NB4 (cell line): ENCODE measurements at places on chromosomes 3 and 15.

GRCh38 chr3:188122571-188123169 lies 31.3 kb upstream of the LPP start:
- DNase-seq, result no peak

- peak; percentile 71 for DNase-seq
Measured at GRCh38 chr3:45841420-45841756, 531 bp downstream of the LZTFL1 start.

DNA sequence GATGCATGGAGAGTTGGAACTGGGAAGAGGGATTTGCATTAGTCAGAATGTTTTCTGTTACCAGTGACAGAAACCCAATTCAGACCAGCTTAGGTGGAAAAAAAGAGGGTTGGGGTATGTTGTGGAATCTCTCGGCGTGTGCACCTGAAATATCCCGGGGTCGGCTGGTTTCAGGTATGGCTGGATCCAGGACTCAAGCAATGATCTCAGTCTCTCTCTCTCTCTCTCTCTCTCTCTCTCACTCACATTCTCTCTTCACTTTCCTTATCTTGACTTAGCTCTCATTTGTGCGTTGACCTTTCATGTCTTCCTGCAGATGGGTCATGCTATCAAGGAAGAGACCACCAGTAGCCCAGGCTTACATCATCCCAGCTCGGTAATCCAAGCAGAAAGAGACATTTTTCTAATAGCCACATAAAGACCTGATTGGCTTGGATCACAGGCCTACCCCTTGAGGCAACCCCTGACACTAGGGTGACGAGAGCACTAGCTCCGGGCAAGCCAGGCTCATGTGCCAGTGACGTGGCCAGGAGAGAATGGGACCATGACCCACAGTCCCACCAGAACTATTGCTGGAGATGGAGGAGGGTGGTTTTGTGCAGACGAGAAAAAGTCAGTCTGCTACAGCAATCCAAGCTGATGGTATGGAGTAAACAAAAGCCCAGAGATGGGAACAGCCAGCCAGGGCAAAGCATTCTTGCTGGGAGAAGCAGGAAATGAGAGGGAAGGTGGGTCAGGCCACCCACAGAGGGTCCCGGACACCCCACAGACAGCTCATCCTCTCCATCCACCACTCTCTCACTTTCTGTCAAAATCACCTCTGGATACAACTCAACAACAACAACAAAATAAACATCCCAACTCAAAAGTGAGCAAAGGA lies 91.7 kb downstream of the CHSY1 start:
- no peak for DNase-seq

DNA sequence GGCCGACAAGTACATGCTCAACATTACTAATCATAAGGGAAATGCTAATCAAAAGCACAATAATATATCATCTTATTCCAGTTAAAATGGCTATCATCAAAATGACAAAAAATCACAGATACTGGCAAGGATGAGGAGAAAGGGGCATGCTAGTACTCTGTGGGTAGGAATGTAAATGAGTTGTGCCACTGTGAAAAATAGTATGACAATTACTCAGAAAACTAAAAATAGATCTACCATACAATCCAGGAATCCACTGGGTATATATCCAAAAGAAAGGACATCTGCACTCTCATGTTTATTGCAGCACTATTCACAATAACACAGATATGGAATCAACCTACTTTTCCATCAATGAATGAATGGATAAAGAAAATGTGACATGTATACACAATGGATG lies 1256.5 kb downstream of the SI start:
- no peak for DNase-seq

DNA sequence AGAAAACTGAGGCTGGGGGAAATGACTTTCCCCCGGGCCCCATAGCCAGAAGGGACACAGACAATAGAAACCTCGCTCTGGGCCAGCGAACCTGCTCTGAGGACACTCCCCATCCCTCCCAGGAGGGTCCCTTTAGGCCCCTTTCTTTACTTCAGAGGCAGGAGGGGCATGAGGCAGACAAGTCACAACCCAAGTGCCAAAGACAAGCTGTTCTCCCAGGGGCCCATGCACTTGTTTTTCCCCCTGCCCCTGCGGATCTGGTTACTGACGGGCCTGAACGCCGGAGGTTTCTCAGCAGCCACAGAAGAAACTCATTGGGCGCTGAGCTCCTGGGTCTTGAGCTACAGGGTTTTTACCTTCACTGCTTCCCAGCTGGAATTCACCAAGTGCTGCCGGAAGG lies 9.8 kb downstream of the PGPEP1L start:
- no peak for DNase-seq

DNA sequence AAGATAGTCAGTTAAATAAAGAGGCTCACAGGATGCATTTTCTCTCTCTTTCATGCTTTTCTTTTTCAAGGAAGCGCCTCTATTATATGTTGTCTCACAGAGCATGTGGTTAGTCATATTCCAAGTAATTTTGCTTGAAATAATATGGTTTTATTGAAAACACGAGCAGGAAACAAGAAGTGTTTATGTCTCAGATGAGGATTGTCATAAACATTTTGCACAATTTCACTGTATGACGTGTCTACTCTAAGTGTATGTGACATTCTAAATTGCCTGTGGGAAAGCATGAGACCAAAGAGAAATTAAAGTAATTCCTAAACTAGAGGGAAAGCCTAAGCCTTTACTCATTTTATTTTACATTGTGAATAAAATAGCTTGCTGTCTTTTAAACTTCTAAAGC lies 818.6 kb downstream of the EPHA3 start:
- no peak for DNase-seq

DNA sequence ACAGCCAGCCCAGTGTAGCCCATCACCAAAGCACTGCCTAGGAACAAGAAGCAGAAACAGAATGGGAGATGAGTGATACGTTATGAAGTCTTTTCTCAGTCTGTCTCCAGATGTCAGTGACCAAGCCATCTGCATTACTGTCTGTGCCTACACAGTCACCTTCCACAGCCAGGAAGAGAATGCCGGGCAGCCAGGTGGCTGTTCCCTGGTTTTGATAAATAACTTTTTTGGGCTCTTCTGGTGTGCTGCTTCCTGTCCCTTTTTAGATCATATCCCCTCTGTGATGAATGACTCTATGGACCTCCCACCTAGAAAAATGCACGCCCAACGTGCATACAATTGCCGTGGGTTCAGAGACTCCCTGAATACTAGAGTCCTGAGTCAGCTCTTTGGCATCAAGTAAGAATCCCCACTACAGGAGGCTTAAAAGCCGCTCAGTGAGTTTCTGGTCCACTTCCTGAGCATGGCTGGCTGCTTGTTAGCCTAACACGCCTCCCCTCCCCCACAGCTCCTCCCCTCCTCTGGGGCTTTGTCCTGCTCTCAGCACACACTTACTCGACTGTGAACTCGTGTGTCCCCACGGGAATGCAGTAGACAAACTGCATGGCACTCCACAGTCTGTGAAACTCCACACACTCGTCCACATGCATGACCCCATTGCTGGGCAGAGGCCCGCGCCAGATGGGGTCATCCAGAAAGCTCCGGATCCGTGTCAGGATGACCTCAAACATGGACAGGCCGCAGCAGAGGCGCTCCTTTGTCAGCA lies 34.7 kb downstream of the NIPA2 start:
- DNase-seq, result no peak

DNA sequence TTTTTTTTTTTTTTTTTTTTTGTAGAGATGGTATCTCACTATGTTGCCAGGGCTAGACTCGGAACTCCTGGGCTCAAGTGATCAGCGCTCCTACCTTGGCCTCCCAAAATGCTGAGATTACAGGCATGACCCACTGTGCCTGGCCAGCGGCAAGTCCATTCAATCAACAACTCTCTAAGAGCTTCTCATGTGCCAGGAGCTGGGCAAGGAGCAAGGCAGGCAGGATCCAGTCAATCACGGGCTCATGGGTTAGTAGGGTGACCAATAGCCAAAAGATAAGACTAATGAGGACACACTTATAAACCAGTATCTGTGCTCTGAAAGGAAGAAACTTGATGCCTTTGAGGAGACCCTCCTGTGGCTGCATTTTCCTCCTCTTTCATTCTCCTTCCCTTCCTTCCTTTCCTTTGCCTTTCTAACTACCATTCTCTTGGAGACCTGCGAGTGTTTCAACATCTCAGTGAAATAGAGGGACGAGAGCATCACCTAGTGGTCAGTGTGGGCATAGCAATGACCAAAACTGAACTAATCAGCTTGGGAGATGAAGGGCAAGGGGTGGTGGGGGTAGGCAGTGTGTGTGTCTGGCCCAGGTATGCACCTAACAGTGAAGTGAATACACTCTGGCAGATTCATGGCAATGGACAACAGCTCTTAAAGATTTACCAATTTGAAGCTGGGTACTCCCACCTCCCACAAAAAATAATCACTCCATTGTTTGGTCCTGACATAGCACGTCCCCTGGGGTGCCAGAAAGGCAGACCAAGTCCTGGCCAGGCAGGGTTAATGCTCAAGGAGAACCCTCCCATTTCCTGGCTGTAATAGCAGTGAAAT lies 6.3 kb downstream of the RPP25 start:
- peak; percentile 81 for DNase-seq

DNA sequence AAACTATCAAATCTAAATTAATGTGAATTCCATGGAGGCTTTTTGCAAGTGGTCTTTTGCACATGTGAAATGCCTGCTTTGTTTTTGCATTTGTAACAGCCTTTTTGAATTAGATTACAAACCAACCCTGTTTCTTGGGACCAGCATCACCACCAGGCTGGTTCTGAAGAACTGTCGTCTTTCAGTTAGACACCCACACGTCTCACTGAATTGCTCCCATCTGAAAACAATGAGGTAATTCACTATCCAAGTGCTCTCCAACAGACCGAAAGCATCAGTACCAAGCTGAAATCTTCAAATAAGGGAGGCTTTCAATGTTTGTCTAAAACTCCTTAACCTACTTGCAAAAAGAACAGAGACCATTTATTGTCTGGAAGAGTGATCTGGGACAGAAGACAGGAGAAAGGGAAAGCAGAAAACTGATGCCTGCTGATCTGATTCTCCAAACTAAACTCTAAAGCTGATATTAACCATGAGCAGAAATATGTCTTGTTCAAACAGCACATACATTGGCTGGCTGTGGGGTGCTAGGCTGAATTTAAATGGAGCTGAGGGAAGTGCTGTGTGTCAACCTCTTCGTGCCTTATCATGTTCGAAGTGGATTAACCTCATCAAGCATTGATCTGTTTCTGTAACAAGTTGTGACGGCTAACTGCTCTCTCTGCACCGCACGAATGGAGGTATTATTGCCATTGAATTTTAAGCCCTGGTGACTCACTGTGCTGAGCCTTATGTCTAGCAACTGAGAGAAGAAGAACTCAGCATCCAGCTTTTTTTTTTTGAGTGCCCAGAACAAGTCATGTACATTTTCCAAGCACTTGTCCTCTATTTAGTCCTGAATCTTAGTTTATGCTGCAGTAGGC lies 213.7 kb upstream of the P2RY1 start:
- DNase-seq, result no peak

DNA sequence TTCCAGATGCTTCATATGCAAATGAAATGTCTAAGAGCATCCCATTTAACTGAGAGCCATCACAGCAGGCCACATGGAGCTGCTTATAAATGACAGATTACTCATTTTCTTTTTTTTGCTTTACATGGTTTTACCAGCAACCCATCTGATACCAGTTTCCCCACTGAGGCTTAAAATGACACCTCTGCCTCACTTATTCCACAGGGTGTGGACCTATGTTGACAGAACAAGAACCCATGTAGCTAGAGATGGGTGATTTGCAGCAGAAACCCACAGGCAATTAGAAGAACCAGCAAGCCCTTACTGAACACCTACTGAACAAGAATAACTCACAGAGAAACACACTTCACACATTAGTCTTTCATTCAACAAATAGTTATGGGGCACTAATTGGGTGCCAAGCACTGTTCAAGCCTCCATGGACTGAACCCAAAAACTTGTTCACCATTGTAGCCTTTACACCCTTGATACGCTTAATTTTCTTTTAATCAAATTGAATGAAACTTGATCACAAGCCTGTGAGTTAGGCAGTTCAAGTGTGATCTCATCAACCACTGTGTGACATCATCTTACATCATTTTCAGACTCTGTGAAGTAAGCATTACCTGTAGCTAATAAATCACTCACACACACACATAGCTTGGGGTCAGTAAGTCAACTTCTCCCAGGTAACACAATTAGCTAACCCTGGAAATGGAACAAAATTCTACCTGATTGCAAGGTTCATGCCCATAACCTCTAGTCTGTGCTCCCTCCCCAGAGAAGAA lies 45.4 kb downstream of the MAGI1 start:
- DNase-seq, result no peak

GRCh38 chr15:49279521-49280456 lies 109.7 kb downstream of the GALK2 start:
- DNase-seq, result peak; percentile 2

DNA sequence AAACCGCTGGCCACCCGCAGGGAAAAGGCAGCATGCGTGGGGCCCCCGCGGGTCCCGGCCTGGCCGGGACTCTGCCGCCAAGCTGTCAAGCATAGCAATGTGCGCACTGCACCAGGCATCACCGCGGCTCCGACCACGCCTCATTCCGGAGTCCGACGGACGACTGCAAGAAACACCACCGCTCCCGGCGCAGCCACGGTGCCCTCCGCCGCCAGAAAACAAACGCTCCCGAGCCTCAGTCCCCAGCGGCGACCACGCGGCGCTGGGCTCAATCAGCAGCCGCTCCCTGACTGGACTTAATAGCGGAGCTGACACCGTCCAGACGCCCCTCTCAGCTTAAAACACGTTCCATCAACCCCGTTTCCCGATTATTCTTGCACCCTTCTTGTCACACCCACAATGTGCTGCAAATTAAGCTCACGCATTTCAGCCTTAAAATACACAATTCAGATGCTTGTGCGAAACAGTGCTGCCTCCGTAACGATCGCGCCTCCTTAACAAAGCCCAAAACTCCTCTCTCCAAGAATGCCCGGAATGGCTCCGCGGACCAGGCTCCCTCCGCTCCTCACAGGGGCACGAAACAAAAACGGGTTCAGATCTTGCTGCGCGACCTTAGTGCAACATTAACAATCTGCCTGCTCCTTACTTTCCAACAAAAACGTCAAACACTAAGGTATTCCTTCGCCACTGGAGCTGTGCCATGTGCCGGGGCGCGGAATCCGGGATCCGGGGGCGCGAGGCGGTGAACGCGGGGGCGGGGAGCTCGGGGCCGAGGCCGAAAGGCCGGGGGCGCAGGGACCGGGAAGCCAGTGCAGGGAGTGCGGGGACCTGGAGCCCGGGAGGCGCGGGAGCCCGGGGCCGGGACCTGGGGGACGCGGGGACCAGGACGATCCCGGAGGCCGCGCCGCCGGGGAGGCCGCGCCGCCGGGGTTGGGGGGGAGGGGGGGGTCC lies 655 bp downstream of the CYFIP1 start:
- DNase-seq, result peak; percentile 81

- DNase-seq, result no peak
Measured at GRCh38 chr3:102299125-102299877, 135.5 kb upstream of the ZPLD1 start.
